NCI-H1694 (cell line): ENCODE measurements at places on chromosomes 7 and 10.

GRCh38 chr7:112930787-112931186 lies 140.6 kb upstream of the TMEM168 start:
- no peak for DNase-seq

GRCh38 chr10:33950206-33950605 lies 615.7 kb upstream of the NRP1 start:
- DNase-seq: no peak

- no peak for DNase-seq
Observed at GRCh38 chr10:10589540-10590303, 427.9 kb upstream of the CELF2 start.

- DNase-seq: no peak
Observed at GRCh38 chr7:158651968-158652565, 52.5 kb downstream of the NCAPG2 start.

DNA sequence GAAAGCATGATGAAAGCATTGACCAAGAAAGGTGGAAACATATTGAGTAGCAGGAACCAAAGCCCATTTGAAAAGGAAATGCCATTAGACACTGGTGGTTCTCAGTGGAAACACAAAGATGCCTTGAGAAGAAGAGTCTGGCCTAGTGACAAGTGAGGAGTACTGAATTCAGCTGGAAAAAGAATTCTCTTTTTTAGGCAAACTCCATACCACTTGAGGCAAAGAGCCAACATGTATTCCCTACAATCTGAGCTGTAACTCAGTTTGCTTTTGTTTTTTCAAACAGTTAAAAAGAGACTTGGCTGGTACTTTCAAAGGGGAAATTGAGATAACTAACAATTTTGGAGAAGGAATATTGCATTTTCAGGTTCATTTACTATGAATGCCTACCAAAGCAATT lies 624.0 kb downstream of the NRG3 start:
- no peak for DNase-seq
